ENCODE measurements at places on chromosomes 3 and 15.

- DNase-seq = no peak
Observed at GRCh38 chr3:64612082-64612860, 75.5 kb downstream of the ADAMTS9 start.

GRCh38 chr3:58387650-58388546 lies 45.7 kb downstream of the PDHB start:
- DNase-seq = no peak

DNA sequence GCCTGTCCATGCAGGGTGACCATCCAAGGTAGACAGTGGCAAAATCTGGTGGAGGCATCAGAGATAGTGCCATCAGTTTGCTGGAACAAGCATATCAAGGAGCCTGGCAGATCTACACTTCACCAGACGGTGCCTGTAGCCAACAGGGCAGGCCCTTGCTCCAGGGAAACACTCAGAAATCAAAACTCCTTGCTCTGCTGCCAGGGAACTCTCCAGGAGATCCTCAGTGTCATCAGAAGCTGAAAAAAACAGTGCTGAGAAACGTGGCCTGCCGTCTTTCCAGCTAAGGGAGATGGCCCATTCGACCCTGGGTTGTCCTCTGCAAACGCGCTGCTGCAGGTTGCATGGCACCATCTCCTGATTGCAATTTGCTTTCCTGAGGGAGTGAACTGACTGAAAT lies 30.5 kb upstream of the ATP13A3 start:
- DNase-seq = no peak

- DNase-seq = no peak
Observed at GRCh38 chr3:142958707-142959106, 4.8 kb downstream of the PAQR9 start.

DNA sequence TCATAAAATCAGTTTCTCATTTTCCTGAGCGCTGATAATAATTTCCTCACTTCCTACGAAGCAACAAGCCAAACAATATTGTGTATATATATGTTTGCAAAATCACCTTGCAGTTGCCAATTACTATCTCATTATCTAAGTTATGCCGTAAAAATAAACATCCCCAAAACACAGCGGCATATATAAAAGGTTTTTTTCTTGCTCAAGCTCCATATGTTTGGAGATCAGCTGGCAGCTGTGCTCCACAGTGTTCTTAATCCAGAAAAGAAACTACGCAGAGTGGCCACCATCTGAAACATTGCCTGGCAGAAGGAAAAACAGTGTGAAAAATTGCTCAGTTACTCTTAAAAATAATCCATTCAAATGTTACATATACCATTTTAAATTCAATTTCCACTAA lies 951.4 kb downstream of the PLOD2 start:
- DNase-seq = no peak

- DNase-seq = no peak
Observed at GRCh38 chr3:131850223-131850622, 184.6 kb downstream of the CPNE4 start.

DNA sequence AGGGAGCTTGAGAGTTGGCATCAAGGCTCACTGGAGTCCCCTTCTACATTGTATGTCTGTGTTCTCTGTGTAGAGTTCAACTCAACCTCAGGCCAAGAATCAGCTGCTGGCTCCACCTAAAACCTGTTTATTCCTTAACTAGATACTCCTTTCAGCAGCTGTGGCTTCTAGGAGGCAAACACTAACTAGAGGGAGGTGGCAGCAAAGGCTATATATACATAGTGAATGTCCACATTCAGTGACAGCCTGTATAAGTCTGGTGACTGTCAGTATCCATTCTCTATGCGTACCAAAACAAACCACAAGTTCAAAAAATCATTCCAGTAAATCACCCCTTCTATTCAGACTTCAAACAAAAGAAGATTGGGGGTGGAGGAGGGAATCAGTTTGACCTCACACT lies 184.3 kb downstream of the CDIN1 start:
- DNase-seq = no peak

- no peak for DNase-seq
Observed at GRCh38 chr3:181572432-181572831, 139.3 kb upstream of the SOX2 start.

DNA sequence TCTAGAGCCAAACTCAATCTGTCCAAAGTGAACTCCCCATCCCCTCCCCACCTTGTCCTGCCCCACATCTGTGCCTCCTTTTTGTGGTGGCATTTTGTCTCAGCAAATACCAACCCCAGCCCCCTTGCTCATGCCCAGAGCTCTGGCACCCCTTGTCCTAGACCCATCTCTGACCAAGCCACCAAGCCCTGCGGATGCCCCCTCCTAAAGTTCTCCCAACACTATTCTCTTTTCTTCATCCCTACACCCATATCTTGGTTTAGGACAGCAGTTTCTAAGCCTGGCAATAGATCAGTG lies 17.7 kb downstream of the ACAA1 start:
- DNase-seq = no peak

DNA sequence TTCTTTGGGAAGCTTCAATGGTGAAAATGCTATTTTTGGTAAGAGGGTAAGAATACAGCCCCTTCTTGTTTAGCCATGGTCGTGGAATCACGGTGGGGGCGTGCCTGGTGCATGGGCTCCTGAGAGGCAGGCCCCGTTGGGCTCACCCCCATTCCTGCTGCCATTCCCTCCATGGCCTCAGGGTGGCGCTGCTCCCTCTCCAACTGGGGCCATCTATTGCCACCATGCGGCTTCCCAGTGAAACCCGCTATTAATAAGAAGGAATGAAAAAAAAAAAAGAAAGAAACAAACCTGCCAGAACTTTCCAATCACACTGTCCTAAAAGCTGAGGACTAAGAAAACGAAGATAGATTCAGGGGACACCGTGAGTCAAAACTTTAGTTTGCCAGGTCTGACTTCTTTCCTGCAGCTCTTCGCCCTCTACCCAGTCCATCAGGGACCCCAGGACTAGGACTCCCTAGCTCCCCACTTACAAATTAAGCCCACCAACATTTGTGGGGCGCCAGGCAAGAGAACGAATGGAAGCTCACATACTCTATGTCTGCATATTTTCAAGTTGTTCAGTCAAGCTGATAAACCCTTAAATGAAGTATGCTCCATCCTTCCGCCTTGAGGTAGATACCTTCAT lies 30.6 kb upstream of the ABHD2 start:
- DNase-seq = peak; percentile 98

- DNase-seq = no peak
Observed at GRCh38 chr15:92467245-92467644, 73.6 kb downstream of the ST8SIA2 start.

DNA sequence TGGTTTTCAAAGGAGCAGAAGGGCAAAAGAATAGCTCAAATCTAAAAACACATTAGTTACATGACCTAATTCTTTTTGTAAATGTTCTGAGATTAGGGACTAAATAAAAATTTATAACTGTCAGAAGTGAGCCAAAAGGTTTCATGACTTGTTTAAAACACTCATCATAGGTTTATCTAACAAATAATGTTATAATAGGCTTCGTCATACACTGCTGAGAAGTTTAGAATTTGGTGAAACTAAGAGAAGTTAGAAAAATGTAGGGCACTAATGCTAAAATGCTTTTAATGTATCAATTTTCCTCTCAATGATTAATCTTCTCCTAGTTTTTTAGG lies 468.8 kb upstream of the CDIN1 start:
- no peak for DNase-seq
